ENCODE measurements at places on chromosomes 5 and 9. TPM values are rescaled to one million over a fixed set of nuclear protein-coding genes. Genes with fewer than 3 reads are reported as not detected.

SMIM33 gene
- total RNA-seq: not detected

- no peak for DNase-seq
These were observed 51.7 kb downstream of the AUH start for GRCh38 chr9:91310037-91310436.

KIF3A gene
- 2.9 TPM for total RNA-seq

- DNase-seq: no peak
These were observed 20.1 kb upstream of the SARDH start for GRCh38 chr9:133758228-133758627.

SHOC1 gene
- total RNA-seq: not detected

SYK gene
- total RNA-seq: 0.68 TPM

DNA sequence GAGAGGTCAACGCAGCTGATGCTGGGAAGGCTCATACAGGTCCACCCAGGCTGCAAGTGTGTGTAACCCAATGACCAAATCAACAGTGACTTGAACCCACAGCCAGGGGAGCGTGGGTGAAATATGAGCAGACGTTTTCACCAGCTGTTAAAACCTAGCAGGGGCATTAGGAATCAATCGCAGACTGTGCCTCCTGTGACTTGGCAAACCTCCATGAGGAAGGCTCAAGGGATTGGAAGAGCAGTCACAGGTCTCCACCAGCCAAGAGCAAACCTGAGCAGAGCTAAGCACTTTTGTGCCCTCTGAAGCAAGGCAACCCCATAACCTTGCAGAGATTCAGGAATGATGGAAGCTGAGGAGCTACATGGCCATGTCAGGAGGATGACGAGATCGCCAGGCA lies 25.5 kb downstream of the INSYN2B start:
- DNase-seq: no peak

FAM81B gene
- not detected for total RNA-seq

GRCh38 chr5:83662558-83662957 lies 58.1 kb downstream of the HAPLN1 start:
- DNase-seq: no peak

DNA sequence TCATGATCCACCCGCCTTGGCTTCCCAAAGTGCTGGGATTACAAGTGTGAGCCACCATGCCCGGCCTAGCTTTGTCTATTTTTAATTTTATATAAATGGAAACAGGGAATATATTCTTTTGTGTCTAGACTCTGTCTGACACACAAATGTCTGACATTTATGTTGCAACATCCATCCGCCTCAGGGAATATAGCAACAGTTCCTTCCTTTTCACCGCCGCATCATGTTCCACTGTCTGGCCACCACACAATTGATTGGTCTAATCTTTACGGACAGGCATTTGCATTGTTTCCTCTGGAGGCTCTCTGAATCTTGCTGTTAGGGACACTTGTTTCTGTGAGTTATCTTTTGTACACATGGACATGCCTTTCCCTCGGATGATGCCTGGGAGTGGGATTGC lies 20.1 kb upstream of the TBC1D9B start:
- no peak for DNase-seq

GRCh38 chr9:36018891-36019720 lies 17.6 kb upstream of the RECK start:
- DNase-seq: no peak

PARP8 gene
- 10.8 TPM for total RNA-seq
